ENCODE measurements at places on chromosomes 3 and 15. TPM values are rescaled to one million over a fixed set of nuclear protein-coding genes. Genes with fewer than 3 reads are reported as not detected.

THBS1 gene
- 34.1 TPM for total RNA-seq

ATP13A5 gene
- total RNA-seq: not detected

AMOTL2 gene
- total RNA-seq: 36.3 TPM

GABRR3 gene
- total RNA-seq: not detected

TFG gene
- 154 TPM for total RNA-seq

MUC4 gene
- not detected for total RNA-seq

CMC1 gene
- 48.9 TPM for total RNA-seq

KAT2B gene
- 5.9 TPM for total RNA-seq

CHRM5 gene
- total RNA-seq: not detected

ZNF385D gene
- total RNA-seq: not detected

FGF7 gene
- total RNA-seq: not detected

CPNE9 gene
- total RNA-seq: 0.10 TPM

ATP13A4 gene
- total RNA-seq: not detected

MEF2A gene
- 15.2 TPM for total RNA-seq

TAGLN3 gene
- total RNA-seq: 0.46 TPM

PIERCE2 gene
- total RNA-seq: 4.8 TPM

PEX11A gene
- 7.3 TPM for total RNA-seq

LDHAL6B gene
- not detected for total RNA-seq

SLC2A2 gene
- total RNA-seq: not detected

MRPS25 gene
- 68.0 TPM for total RNA-seq

FEZF2 gene
- not detected for total RNA-seq

CSTA gene
- 1.9 TPM for total RNA-seq

EXD1 gene
- not detected for total RNA-seq

ACOX2 gene
- 11.1 TPM for total RNA-seq

NAA50 gene
- 173 TPM for total RNA-seq

AADAC gene
- total RNA-seq: 18.8 TPM

GABRB3 gene
- 72.6 TPM for total RNA-seq

Data from A549 treated with RU486 at 1 μM for 4 hours (cell line).